Melanocyte of skin (primary cell): ENCODE measurements at places on chromosomes 2 and 18. TPM values are rescaled to one million over a fixed set of nuclear protein-coding genes. Genes with fewer than 3 reads are reported as not detected.

Gene PTMA
- 449 and 710 TPM in 2 replicates for total RNA-seq

Gene PDE11A
- total RNA-seq: 0.15 and 0.33 TPM in 2 replicates

Gene KLHL14
- total RNA-seq: under 0.01 TPM in 1 of 2 replicates, not detected in the other

Gene CHRNA1
- 0.34 and 0.36 TPM in 2 replicates for total RNA-seq

Gene TACR1
- total RNA-seq: not detected in 2 replicates

Gene FAM210A
- total RNA-seq: 28.6 and 29.1 TPM in 2 replicates

Gene FAP
- total RNA-seq: 10.3 and 11.4 TPM in 2 replicates

Gene TSPYL6
- total RNA-seq: not detected in 2 replicates

Gene C2orf76
- total RNA-seq: 8.9 and 16.4 TPM in 2 replicates

Gene MGAT5
- 13.4 and 34.5 TPM in 2 replicates for total RNA-seq

Gene SALL3
- under 0.01 TPM in 1 of 2 replicates, not detected in the other for total RNA-seq

Gene SLC66A2
- 35.9 and 38.0 TPM in 2 replicates for total RNA-seq

Gene POTEI
- not detected in 2 replicates for total RNA-seq

Gene PDCD1
- total RNA-seq: not detected in 2 replicates
